AG08396 (cell line): ENCODE measurements at places on chromosomes 2 and 18.

- DNase-seq = no peak
These were observed 28.5 kb downstream of the CYP27C1 start for GRCh38 chr2:127191331-127192219.

GRCh38 chr2:94872088-94872618 is 923 bp downstream of the TEKT4 start:
- DNase-seq = no peak

DNA sequence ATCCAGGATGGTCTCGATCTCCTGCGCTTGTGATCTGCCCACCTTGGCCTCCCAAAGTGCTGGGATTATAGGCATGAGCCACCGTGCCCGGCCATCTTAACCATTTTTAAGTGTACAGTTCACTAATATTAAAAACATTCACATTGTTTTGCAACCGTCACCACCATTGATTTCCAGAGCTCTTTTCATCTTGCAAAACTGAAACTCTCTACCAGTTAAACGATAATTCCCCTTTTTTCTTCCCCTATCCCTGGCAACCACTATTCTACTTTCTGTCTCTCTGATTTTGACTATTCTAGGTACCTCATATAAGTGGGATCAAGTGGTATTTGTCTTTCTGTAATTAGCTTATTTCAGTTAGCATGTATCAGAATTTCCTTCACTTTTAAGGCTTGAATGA is 16.8 kb upstream of the NEUROD1 start:
- DNase-seq = no peak

DNA sequence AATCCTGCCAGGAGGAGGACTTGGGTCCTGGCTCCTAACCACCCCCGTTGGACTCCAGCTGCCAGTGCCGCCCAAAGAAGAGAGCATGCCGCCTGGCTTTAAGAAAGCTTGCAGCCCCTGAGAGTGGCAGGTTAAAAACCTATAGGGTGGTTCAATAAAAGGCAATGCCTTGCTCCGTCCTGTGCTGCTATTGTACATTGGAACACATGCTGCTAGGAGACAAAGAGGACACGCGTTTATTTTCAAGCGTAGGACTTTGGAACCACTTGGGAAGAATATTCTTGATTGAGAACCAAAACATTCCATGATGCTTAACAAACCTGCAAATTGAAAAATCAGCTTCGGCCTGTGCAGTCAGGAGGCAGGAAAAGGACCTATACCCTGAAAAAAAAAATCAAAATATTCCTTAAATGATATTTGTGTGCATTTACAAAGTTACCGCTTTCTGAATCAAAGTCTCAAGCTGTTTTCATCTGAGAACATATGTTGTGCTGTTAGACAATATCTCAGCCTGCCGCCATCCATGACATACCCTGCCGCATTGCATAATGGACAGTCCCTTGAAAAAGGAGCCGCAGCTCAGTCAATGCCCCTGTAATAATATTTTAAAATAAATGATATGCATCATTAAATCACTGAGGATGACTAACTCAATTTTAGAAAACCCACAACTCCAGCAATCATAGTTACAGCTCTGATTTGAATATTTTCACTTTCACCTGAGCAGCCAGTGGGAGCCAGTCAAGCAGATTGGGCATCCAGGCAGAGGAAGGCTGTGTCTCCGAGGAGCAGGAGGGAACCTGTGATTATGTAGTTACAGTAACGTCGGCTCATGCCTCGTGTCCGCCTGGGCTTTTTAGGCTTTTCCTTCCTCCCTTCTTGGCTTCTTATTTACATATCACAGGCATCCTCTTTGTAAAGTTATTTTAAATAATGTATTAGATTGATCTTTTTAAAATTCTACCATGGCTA is 805.6 kb upstream of the FANCL start:
- DNase-seq = no peak

GRCh38 chr18:49707599-49707998 is 105.7 kb downstream of the ACAA2 start:
- DNase-seq = no peak

GRCh38 chr2:34892766-34893165 is 1293.7 kb upstream of the FAM98A start:
- no peak for DNase-seq

GRCh38 chr2:128332091-128332634 is 13.5 kb upstream of the HS6ST1 start:
- DNase-seq = no peak
